NCI-H187 treated with DMSO at 0.1 percent for 48 hours (cell line): ENCODE measurements at places on chromosomes 3 and 15.
A peak's percentile ranks its signal among the peaks of the same experiment; 100 is the strongest.

GRCh38 chr3:157123621-157124020 lies 36.3 kb downstream of the CCNL1 start:
- DNase-seq, result no peak

DNA sequence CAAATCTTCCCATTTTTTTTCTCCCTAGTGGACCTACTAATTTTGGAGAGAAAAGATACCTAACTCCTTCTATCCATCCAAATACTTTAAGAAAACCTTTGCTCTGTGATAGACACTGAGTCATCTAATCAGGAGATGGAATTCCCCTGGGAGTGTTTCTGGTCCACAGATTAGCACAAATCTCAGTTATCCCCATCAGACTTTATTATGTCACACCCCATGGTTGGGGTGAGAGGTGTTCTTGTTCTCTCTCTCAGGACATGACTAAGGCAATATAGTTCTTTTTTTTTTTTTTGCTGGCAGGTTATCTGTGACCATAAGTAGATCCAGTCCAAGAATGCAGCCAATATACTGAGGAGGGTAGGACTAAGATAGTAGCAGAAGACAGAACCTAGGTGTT lies 15.8 kb downstream of the SLC9A9 start:
- DNase-seq, result no peak

GRCh38 chr15:29134641-29135308 lies 134.8 kb downstream of the NSMCE3 start:
- no peak for DNase-seq

DNA sequence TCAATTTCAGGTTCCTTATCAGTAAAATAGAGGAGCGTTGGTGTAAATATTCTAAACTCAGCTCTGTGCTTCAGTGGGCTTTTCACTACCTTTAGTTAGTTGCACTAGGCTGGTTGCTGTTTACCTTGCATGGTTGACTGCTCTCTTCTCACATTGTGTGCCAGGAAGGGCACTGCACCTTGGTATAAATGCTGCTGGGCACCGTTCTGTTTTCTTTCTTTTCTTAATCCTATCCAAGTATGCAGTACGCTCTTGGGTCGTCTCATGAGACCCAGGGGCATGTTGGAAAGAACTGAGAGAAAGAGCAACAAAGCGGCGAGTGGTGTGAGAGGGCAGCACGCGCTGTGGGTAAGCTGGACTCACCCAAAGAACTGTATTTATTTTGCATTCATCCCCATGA lies 22.4 kb downstream of the KCNMB2 start:
- DNase-seq, result peak; percentile 50

- peak; percentile 1 for DNase-seq
These were observed 36.2 kb upstream of the C3orf38 start for GRCh38 chr3:88113311-88114162.

- no peak for DNase-seq
These were observed 51.8 kb downstream of the GRAMD1C start for GRCh38 chr3:113890256-113890900.

GRCh38 chr3:69343875-69344274 lies 42.0 kb downstream of the FRMD4B start:
- no peak for DNase-seq

DNA sequence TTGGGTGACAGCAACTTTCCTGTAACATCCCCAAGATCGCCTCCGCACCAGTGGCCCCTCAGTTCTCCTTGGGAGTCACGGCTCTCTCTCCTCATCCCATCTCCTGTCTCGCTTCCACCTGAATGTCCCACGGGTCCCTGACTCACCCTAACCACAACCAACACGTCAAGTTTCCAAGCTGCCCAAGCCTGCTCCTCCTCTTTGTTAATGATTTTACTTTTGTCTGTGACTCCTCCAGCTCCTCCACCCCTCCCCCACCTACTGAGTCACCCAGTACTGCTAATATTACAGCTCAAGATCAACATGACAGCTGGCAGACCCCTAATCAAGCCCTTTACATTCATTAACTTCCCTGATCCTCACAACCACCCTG lies 39.3 kb downstream of the BDH1 start:
- no peak for DNase-seq

GRCh38 chr3:41060106-41060505 lies 139.2 kb upstream of the CTNNB1 start:
- no peak for DNase-seq

DNA sequence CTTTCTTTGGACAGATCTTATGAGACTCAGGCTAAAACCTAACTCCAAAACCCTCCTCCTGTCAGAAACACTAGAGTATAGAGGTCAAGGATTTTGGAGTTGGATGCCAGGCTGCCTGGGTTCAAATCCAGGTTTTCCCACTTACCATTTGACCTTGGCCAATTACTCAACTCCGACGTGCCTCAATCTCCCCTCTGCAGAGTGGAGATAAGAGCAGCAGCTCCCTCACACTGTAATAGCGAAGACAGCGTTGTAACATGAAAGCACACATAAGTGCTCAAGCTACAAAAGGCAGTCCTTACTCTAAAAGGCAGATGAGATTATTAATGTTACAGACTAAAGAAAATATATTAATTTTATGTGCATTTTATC lies 90.1 kb downstream of the IGF2BP2 start:
- DNase-seq, result no peak

DNA sequence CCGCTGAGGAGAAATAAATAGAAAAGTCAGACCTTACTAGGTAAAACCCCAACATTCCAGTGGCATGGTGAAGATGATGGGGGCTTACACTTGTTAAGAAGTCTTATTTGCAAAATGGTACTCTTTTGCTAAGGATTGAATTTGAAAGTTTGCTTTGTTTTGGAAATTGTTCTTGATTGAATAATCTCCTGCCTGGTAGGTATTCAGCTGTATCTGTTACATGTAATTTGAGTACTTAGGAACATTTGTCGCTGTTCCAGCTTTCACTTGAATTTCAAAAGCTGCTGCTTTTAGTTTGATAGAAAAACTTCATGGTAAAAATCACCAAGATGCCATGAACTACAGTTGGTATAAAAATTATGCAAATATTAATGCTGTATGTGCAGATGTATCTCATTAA lies 44.6 kb downstream of the TFG start:
- no peak for DNase-seq

DNA sequence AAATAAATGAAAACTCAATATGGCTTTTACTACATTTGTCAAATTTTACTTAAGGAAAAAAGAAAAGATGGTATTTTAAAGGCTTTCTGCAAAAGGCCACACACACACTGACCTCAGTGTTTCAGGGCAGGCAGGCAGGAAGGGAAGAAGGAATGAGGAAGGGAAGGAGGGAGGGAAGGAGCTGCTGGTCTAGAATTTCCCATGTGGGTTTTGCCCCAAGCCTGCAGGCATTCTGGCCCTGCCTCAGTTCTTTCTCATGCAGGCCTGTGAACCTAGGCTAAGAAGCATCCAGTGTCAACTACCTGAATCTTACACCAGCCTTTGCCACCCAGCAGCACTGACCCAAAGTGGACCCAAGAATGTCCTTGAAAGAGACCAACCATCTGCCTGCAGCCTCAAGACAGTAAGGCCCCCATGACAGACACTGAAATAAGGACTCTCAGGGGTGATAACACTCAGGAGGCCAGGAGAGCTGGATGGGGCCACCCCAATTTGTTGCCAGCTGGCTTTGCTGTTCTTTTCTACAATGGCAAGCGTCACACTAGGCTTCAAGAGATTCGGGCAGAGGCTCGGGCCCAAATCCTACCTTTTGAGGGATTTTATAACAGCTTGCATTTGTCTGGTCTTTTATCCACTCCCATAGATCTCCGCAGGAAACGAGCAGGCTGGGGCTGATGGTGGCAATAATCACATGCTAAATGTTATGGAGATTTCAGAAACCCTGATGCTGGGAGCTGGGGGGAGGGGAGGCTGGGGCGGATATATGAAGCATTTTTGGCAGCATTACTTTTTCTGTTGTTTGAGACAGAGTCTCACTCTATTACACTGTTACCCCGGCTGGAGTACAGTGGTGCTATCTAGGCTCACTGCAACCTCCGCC lies 51.4 kb downstream of the XXYLT1 start:
- no peak for DNase-seq

DNA sequence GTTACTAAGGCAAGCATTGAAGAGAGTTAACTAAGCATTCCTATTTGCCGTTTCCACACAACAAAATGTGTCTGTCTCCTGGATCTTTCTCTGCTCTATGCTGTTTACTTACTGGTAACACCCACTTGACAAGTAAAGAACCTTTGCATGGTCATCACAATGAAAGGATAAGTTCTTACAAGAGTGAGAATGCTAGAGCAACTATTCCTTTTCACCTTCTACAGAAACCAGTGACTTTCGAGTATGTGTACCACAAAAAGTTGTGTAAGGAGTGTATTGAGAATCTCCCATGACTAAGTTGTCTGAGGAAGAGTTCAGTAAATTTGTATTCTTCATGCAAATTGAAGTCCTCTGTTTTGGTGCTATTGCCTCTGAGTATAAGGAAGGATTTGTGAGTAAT lies 10.8 kb downstream of the TIPARP start:
- no peak for DNase-seq

DNA sequence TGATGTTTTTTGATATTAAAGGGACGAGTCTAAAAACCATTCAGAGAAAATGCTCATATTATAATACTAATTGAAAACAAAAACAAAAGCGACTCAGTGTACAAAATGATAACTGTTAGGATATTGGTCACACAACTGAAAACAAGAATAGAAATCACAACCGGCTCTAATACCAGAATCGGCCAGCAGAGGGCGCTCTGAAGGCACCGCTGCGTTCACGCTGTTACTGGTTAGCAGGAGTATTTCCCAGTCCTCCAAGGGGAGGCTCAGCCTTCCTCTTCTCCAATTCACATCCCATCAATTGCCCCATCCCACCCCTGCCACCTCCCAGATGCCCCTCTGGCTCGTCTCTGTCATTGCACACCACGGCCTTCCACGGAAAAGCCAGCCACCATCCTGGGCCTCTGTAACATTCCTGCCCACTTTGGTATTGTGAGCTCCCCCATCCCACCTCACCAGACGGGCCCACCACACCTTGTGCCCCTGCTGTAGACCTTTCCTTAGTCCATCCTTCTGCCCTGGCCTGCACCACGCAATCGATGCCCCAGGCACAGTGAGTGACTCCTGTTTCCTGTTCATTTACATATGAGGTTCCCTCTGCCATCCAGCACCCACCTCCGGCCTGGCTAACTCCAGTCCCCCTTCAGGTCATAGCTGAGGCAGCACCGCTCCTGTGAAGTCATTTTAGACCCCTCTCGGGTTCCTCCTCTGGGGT lies 8.5 kb downstream of the FAM107A start:
- no peak for DNase-seq

GRCh38 chr3:100782906-100783305 lies 73.6 kb downstream of the TFG start:
- DNase-seq, result no peak

DNA sequence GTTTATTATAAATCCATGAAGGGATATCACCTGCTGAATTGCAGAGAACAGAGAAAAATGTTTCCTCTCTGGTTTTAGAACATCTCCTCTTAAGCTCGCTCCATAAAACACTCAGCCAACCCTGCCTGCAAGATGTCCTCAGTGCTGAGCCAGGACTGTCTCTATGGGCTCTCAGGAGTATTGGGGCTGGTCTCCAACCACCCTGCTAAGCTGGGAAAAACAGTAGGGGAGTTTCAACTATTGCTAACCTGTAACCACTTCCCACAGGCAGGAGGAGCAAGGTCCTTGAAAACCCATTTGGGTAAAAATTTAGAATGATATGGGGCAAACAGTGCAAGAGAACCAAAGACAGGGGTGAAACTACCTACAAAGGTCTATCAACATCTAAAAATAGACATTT lies 34.3 kb downstream of the MYO1E start:
- DNase-seq, result no peak

DNA sequence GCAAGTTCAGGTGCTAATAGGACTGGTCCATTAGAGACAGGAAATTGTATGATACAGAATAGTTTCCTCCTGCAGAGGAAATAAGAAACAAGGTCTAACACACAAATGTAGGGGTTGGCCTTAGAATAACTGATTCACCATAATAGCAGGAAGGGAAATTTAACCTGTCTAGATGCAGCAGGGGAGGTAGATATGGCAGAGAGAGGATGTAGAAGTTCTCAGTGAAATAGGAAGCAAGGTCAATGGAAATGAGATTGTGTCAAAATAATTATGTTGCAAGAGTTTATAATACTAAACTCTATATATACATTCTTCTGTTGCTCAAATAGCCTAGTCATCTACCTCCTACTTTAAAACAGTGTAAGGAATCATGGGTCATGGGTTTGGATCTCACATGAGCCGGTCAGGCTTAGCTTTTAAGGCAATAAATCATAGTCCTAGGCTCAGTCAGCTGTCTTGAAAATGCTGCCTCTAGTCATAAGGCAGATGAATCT lies 17.0 kb downstream of the BCL2A1 start:
- no peak for DNase-seq

DNA sequence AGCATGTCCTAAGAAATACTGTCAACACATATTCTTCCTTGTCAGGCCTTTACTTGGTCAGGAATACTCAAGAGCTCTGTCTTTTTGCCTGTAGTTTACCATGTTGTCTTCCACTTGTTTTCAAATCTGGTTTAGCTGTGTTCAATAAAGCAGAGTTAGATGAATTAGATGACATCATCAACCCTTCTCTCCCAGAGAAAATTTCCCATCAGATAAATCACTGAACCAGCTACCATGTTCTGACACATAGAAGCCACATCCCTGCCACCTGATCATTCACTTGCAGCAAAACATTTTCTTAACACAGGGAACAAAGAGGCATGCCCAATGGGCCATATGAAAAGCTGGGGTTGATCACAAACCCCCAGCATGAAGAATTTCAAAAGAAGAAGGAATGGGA lies 42.1 kb downstream of the TERC start:
- no peak for DNase-seq

GRCh38 chr15:62409466-62409865 lies 244.4 kb upstream of the C2CD4B start:
- no peak for DNase-seq

GRCh38 chr3:43286841-43287499 lies 630 bp downstream of the SNRK start:
- DNase-seq, result no peak

DNA sequence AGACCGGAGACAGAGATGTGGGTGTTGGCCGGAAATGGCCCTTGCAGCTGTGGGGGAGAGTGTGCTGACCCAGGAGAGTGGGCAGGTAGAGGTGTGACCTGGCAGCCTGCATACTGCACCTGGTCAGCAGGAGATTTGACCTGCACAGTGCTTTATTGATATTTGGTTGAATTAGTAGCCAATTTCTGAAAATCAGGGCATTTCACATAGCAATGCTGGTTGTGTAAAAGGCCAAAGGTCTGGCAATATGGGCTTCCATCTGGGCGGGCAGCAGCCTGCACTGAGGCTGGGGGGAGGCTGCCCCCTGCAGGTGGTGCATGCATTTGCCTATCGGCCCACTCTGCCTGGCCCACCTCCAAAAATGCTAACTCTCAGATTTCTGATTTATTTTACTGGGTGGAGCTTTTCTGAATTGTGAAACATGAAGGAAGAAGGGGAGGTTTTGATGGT lies 9.4 kb upstream of the MGLL start:
- no peak for DNase-seq

GRCh38 chr15:33008284-33008995 lies 186.1 kb downstream of the FMN1 start:
- no peak for DNase-seq

- DNase-seq, result no peak
These were observed 275.1 kb downstream of the PDZRN3 start for GRCh38 chr3:73349657-73350056.
